ENCODE measurements at places on chromosomes 7 and 10.

GRCh38 chr7:38002689-38003088, 82.2 kb downstream of the EPDR1 start:
- DNase-seq = no peak

DNA sequence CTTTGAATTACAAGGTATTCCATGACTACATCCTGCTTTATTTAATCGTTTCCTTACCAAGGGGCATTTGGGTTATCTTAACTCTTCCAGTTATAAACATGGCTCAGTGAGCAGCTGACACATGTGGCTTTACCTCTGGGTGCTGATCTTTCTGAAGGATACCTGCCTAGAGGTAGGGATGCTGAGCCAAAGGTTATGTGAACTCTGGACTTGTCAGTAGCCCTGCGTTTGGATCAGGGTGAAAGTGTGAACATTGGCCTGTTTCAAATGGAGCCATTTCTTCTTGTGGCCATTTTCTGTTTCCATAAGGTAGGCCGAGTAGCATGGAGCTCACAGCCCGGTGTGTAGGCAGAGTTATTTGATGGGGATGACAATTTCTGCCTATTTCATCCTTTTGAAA, 29.2 kb downstream of the SNX10 start:
- no peak for DNase-seq

DNA sequence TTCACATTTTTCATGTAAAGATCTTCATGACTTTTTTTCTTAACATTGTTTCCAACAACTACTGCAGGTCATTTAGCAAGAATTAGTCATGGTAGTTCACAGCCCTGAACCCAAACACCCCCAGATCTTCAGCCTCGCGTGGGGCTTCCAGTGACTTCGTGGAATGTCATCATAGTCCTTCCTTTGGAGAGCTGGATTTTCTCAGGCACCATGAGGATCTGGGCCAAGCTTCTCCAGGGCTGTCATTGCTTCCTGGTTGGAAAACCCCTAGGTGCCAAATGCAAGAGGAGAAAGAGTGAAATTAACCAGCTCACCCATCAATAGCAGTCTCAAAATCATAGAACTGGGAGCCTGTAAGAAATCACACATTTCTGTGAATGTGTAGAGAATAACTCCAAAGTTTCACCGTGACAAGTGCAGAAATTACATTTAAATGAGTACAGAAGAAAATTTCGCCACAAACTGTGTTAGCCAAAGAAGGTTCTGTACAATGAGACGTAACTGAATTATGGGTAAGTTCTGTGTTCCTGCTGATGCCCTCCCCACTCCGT, 175.4 kb downstream of the CELF2 start:
- DNase-seq = no peak

GRCh38 chr7:82362129-82362706, 81.4 kb downstream of the CACNA2D1 start:
- DNase-seq = no peak

DNA sequence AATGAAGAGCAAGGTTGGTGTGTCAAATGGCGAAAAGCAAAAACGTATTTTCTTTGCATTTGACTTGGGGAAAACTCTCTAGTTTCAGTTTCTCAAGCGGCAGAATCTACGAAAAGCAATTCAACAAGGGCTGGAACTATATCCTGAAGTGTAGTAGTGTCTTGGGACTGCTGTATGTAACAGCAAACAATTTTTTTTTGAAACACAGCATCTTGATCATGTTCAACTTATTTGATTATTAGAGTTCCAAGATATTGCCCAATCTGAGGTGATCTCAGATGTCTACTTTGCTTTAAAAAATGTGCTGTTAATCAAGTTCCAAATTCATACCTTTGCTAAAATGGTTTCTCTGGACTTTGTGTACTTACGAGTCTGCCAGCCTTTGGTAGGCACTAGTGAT, 120.6 kb downstream of the ZWINT start:
- no peak for DNase-seq

DNA sequence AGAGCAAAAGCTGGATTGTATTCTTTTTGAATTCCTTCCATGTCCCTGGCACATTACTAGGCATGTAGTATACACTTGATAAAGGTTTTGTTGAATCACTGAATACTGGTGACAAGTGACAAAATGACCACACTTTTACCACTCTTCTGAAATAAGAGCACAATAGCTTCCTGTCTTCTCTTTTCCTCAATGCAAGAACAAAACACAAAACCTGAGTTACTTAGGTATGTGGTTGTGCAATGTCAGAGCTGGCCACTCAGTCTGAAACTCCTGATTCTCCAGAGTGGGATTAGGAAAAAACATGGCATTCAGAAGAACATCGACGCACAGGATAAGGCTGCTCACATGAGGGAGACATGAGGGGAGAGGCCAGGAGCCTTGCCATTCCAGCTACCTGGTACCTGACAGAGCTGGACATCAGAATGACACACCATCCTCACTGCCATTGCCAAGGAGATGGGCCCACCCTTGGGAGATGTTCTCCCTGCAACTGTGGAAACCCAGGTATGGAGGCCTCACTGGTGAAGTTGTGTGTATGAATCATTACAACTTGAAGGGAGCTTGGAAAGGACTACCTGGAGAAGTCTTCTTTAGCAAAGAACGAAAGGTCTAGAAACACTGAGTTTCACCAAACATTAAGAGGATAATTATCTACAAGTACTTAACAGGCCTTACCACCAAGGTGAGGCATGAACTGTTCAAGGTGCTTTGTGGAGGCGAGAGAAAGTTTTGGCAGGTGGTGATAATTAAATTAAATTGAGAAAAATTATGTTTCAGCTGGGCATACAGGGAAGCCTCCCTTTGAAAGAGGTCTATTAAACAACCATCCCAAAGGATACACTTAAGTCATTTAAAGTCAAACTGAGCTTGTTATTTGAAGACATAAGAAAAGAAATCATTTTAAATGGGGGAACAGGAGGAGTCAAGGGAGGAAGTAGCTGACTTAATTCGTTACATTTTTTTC, 246.5 kb upstream of the AOAH start:
- DNase-seq = no peak

DNA sequence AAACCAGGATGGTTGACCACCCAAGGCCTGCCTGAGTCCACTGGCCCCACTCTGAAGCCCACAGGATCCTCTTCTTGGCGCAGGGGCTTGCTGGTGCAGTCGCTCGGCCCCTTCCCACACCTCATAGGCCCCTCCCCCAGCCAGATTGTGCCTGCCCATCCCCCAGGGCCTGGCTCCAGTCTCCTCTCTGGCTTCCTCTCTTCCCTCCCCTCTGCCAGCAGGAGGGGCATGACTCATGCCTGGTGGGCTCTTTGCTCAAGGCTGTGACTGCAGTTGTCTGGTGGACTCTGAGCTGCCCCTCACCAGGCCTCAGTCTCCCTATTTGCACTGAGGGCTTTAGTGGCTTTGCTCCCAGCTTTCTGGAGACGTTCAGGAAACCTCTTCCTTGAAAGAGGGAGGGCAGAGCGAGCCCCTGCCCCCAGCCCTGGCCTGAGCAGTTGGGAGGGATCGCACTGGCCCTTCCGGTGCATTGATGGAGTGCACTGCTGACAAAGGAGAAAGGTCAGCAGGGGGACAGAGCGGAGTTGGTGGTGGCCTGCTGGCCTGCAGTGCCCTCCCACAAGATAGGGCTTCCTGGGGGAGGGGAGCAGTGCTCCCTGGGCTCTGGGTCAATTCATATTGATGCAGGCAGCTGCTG, 60.7 kb downstream of the ZMIZ1 start:
- DNase-seq = no peak

- no peak for DNase-seq
Measured at GRCh38 chr10:86755454-86755739, 1.0 kb upstream of the BMPR1A start.

DNA sequence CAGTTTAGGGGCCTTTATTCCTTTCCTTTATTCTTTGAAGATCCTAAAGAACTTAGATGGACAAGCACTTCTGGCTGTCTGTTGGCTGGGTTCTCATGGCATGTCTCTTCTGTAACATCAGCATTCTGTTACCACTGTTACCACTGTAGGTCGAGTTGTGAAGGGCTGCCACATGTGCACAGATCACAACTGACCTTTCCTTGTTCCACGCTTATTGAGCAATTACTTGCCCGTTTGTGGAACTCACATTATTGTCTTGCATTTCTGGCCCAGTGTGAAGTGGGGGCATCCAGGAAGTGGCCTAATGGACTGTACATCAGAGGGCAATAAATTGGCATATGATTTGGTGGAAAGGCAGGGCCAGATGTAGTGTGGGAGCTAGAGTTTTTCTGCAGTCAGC, 23.7 kb downstream of the GBF1 start:
- DNase-seq = no peak

GRCh38 chr7:124570558-124570957, 195.0 kb downstream of the GPR37 start:
- no peak for DNase-seq

- DNase-seq = no peak
Measured at GRCh38 chr10:22795546-22795945, 81.2 kb upstream of the PIP4K2A start.

- DNase-seq = no peak
Measured at GRCh38 chr7:112708236-112708635, 82.0 kb downstream of the TMEM168 start.

GRCh38 chr10:5835446-5836095, 22.3 kb upstream of the GDI2 start:
- DNase-seq = no peak

DNA sequence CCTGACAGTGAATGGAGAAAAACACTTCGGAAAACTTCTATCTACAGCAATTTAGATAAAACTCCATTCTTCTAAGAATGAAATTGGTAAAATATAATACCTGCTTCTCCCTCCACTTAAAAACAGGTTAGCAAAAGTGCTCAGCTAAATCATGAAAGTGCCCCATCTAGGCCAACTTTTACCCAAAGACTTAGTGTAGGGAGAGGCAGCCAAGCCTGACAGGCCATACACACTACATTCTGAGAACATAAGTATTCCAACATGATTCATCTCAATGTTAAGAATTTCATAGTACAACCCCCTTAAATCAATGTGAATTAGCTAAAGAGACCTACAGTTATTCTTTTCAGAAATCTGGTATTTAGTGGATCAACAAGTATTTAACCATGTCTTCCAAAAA, 7.2 kb downstream of the FAM3C start:
- no peak for DNase-seq

DNA sequence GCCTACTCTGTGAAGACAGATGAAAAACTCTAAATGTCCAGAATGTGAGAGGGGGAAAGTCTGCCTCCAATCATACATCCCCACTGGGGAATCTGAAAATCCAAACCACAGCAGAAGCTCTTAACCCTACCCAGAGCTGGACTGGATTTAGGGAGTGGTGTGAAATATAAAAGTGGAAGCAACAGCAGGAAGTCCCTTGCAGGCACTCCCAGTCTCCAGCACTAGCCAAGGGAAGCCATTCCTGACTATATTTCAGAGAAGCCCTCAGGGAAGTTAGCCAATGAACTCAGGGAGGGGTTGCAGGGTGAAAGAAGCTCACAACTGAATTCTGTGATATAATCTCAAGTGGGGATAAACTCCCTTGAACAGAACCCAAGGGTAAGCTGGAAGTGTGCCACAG, 51.5 kb downstream of the CRPPA start:
- DNase-seq = no peak

GRCh38 chr10:70601746-70602145, 795 bp downstream of the PRF1 start:
- DNase-seq = no peak

DNA sequence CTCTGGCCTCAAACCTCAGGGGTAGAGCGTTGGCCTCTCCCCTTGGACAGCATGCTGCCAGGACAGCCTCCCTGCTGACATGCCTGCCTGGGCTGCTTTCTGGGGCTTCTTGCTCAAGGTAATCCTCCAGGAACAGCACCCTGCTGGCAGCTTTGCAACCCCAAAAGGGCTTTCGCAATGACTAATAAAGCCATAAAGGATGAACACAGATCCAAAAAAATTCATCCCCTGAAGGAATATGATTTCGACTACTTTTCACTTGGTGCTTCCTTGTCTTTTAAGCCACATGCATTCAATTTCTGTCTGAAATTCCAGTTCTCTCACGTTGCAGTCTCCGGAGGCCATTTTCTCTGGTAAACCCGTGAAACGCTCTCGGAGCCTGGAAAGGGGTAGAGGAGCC, 15.1 kb upstream of the SH3PXD2A start:
- DNase-seq = no peak

DNA sequence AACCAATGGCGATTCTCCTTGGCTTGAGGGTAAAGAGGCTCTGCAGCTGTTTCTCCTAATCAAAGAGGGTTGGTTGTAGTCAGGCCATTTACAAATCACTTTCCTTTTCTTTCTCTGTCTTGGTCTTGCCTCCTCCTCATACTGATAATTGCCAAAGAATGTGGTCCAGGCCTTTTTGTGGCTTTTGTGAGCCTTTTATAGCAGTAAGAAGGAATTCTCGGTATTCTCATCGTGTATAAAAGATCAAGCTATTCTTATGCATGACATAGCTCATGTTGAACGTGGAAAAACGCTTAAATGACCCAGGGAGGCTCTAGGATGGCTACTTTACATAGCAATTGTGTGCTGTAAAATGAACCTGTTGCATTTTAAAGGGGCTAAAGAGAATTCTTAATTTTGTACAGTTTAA, 62.6 kb downstream of the RBM20 start:
- no peak for DNase-seq

DNA sequence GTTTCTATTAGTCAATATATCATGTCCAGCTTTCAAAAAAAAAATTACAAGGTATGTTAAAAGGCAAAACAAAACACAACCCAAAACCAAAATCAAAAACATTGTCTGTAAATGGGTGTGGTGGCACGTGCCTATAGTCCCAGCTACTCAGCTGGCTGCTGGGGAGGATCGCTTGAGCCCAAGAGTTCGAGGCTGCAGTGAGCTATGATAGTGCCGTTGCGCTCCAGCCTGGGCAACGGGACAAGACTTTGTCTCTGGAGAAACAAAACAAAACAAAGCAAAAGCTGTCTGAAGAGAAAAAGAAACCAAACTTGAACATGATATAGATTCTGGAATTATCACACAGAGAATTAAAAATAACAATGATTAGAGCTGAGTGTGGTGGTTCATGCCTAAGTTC, 10.3 kb upstream of the CPA5 start:
- DNase-seq = no peak

GRCh38 chr7:158646766-158647474, 57.7 kb downstream of the NCAPG2 start:
- no peak for DNase-seq

- no peak for DNase-seq
Measured at GRCh38 chr7:38274486-38274885, 1.1 kb upstream of the TARP start.

GRCh38 chr10:72226418-72227027, 10.4 kb upstream of the ASCC1 start:
- no peak for DNase-seq

All from GM13977 (cell line).